IPS DF 6.9 (cell line): ENCODE measurements at places on chromosomes 11 and 22.

DNA sequence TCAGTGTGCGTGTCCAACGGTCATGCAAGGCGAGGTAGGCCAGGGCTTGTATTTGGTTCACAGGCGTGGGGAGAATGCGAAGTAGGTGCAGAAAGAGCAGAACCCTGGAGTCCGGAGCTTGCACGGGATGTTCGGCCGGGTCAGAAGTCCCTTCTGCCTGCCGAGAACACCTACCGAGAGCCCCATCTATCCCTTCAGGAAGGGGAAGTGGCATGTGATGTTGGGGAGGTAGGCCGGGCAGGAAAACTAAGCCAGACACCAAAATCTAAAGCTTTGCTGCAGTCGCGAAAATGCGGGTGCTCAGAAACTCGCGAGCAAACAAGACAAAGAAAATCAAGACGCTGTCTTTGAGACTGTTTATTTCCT is 435 bp upstream of the TAF6L start:
- H3K36me3 ChIP-seq: peaks cover 15% of the 10 kb centered on the region
- H3K27ac ChIP-seq: peak overlapping the region; percentile 12
- peaks cover 3% of the 10 kb centered on the region; the same call in 1 of the 2 replicates for H3K4me1 ChIP-seq
- no peaks in the 10 kb centered on the region for H3K27me3 ChIP-seq
- no peak for DNase-seq

DNA sequence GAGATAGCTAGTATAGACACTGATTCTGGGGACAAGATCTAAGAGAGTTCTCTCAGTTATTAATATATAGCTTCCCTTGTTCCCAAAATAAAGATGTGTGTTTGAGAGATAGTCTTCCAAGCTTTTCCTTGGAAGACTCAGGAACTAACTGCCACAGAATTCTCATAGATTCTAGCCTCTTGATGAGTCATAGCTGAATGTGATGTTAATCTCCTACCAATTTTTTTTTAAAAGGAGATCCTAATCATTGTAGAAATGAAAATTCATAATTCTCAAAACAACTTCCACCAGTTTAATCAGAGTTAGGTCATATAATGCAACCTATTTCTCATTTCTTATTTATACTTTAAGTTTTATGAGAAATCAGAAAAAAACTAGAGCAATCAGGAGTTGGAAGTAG is 148.8 kb downstream of the JRKL start:
- no peaks in the 10 kb centered on the region for H3K36me3 ChIP-seq
- no peaks in the 10 kb centered on the region for H3K27me3 ChIP-seq
- peaks cover 1% of the 10 kb centered on the region; the same call in 1 of the 2 replicates for H3K4me1 ChIP-seq
- H3K4me3 ChIP-seq: no peak overlapping the region
- no peak overlapping the region for H3K27ac ChIP-seq

DNA sequence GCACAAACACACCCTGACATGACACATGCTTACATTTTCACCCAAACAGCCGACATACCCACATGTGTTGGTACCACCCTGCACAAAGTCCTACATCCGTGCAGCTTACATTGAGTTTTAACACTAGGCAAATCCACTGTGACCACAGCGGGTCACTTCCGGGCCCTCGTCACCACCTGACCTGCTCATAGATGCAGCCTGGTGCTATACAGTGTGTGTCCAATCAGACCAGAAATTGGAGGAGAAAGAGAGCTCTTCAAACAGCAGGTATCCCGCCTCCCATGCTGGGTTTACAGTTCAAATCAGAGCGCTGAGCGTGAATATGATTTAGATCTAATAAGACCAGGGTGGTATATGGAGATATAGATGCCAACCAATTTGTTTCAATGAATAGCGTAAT is 35.4 kb downstream of the PHF21B start:
- H3K27me3 ChIP-seq: no peaks in the 10 kb centered on the region
- H3K4me1 ChIP-seq: peaks cover 4% of the 10 kb centered on the region
- DNase-seq: no peak
- no peak overlapping the region for H3K4me3 ChIP-seq
- no peak overlapping the region for H3K27ac ChIP-seq

- H3K27me3 ChIP-seq: no peaks in the 10 kb centered on the region; the same call in 1 of the 2 replicates
- no peak overlapping the region for H3K4me3 ChIP-seq
- H3K36me3 ChIP-seq: 0 out of 2 replicates have a peak, but pooled peaks cover 2% of the 10 kb centered on the region
Observed at GRCh38 chr11:133712051-133712560, 133.2 kb downstream of the SPATA19 start.

DNA sequence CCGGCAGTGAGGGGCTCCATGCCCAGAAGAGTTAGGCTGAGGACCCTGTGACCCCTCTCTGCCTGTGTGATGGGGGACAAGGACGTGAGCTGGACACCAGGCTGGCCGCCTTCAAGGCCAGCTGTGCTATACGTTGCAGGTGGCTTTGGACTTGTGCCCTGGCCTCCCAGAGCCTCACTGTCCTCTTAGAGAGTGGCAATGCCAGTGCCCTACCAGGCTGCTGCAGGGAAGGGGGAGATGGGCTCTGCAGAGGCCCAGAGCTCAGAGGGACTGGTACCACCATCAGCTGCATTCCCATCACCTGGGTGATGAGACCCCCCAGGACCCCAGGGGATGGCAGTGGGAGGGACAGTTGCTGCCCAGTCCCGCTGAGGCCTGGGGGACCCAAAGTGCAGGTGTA is 90.4 kb upstream of the SHISAL1 start:
- no peak overlapping the region for H3K27ac ChIP-seq
- H3K36me3 ChIP-seq: no peaks in the 10 kb centered on the region
- no peaks in the 10 kb centered on the region for H3K27me3 ChIP-seq

- no peaks in the 10 kb centered on the region for H3K36me3 ChIP-seq
- H3K4me3 ChIP-seq: no peak overlapping the region
Observed at GRCh38 chr11:125948278-125949051, 2.6 kb downstream of the VSIG10L2 start.

DNA sequence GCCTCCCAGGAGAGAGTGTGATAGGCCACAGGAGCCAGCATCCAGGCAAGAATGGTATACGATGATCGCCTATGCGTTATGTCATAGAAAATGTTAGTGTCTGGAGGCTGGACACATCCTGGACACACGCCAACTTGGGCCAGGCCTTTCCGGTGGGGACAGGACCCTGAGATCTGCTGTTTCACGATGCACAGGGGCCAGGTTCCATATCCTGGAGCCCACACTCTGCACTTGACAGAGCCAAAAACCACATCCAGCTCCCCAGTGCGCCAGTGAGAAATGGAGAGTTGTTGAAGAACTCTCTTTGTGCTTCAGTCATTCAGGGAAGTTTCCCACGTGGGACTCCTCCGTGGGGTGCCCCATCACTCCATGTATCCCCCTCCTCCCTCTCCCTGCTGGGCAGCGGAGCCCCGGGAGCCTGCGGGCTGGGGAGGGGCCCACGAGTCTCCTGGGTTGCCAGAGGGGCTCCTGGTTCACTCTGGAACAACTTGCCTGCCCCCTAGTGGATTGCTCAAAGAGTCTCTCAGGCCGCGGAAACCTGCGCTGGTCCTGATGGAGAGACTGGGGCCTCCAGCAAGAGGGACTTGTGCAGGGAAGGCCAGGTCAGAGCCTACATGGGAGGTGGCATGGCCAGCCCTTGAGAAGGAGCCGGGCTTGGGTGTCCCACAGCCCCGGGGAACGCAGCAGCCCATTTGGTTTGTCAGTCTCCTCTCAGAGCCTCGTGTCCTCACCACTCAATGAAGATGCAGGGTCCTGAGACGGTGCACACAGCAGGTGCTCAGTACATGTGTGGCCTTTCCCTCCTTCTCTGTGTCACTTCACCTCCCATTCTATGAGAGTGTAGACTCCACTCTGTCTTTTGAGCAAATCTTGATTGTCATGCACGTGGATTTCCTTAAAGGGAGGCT is 10.2 kb upstream of the LRRC32 start:
- H3K4me3 ChIP-seq: no peak overlapping the region
- H3K27ac ChIP-seq: no peak overlapping the region
- H3K27me3 ChIP-seq: no peaks in the 10 kb centered on the region
- H3K36me3 ChIP-seq: no peaks in the 10 kb centered on the region
- DNase-seq: peak; percentile 48
- 0 out of 2 replicates have a peak, but pooled peaks cover under 1% of the 10 kb centered on the region for H3K4me1 ChIP-seq

- no peaks in the 10 kb centered on the region for H3K4me1 ChIP-seq
- H3K27ac ChIP-seq: no peak overlapping the region
- no peak for DNase-seq
Observed at GRCh38 chr22:47091921-47092700, 329.7 kb downstream of the TBC1D22A start.
